Heart right ventricle (tissue), 16 donors: ENCODE measurements at places on chromosomes 12 and 14. TPM values are rescaled to one million over a fixed set of nuclear protein-coding genes. Genes with fewer than 3 reads are reported as not detected.

DNA sequence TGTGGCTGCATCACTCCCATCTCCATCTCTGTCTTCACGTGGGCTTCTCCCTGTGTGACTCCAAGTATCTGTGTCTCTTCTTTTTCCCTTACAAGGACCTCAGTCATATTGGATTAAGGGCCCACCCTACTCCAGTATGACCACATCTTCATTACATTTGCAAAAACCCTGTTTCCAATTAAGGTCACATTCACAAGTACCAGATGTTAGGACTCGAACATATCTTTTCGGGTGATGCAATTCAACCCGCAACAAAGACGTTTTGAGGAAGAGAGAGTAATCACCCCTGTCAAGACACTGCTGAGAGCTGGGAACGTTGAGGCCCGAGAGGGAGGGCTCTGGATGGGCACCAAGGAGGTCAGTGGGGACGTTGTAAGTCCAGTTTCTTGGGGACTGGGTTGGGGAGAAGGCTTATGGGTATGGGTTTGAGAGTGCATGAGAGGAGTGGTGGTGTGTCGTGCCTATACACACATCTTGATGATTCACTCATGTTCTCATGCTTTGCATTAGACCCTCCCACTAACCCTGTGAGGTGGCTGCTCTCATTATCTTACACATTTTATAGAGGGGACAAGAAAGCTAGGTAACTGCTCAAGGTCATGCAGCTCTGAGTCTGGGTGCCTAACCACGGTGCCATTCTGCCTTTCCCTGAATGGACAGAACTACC is 12.1 kb upstream of the IFI27 start:
- no peaks in the 10 kb centered on the region for H3K27me3 ChIP-seq
- H3K27ac ChIP-seq = no peak overlapping the region
- no peaks in the 10 kb centered on the region for H3K36me3 ChIP-seq

- H3K4me3 ChIP-seq = peak overlapping the region; percentile 23
- H3K36me3 ChIP-seq = peaks cover 73% of the 10 kb centered on the region
- H3K27me3 ChIP-seq = no peaks in the 10 kb centered on the region
- H3K4me1 ChIP-seq = peaks cover 83% of the 10 kb centered on the region
Measured at GRCh38 chr12:108803428-108804105, 53.8 kb downstream of the SSH1 start.

DNA sequence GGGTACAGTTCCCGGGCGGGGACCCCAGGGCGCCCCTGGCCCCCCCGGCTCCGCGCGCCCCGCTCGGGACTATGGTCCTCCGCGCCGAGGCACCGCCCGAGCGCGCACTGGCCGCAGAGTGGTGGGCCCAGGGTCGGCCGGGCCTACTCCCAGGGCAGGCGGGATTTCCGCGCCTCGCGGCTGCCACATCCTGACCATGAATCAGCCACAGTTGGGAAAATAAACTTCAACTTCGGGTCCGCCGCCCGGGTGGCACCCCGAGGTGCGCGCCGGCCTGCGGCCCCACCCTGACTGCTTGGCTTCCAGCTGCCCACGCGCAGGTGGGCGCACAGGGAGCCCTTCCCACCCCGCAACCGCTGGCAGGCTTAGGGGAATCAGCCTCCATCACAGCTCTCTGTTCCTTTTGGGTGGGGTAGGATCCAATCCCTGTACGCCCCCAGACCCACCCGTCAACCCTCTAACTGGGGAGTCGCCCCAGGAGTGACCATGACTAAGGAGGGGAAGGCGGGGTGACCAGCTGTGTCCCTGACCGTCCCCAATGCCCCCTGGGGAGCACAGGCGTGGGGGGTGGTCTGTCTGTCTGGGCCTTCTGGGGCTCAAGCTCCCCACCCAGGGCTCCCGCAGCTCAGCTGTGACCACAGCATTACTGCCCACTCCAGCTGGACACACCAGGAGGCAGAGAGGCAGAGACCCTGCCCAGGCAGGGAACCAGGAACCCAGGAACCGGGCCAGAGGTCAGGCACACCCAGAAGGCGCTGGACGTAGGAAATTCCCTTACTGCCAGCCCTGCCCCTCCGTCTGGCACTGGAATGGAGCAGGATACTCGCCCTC is 678 bp downstream of the INF2 start:
- no peaks in the 10 kb centered on the region for H3K36me3 ChIP-seq
- peaks cover 79% of the 10 kb centered on the region for H3K4me1 ChIP-seq
- H3K4me3 ChIP-seq = peak overlapping the region; percentile 91

DNA sequence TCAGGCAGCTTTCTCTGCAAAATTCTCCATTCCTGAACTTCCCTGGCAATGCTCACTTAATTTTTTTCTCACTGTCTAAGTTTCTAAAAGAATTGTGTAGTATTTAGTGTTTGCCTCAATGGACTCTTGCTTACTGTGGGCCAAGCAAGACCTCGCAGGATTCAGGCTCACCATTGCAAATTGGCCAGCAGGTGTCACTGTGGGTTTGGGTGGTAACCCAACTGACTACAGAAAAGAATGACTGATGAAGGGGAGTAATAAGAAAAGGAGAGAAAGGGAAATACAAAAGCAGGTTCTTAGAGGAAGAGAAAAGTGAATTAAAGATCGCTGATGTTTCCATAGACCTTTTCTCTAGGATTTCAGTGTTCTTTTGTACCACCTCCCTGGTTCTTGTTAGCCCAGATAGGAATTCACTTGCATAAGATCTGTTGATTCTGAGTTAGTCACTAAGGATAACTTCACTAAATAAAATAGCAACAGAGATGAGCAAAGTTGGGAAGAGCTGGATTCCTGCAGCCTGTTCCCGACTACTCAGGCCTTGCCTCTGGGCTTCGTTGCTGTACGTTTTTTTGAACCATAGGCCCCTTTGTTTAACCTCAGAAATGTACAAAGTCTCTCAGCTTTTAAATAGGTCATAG is 386.5 kb upstream of the DDHD1 start:
- no peaks in the 10 kb centered on the region for H3K36me3 ChIP-seq
- no peaks in the 10 kb centered on the region for H3K27me3 ChIP-seq
- DNase-seq = peak; percentile 80
- no peak overlapping the region for H3K27ac ChIP-seq

DNA sequence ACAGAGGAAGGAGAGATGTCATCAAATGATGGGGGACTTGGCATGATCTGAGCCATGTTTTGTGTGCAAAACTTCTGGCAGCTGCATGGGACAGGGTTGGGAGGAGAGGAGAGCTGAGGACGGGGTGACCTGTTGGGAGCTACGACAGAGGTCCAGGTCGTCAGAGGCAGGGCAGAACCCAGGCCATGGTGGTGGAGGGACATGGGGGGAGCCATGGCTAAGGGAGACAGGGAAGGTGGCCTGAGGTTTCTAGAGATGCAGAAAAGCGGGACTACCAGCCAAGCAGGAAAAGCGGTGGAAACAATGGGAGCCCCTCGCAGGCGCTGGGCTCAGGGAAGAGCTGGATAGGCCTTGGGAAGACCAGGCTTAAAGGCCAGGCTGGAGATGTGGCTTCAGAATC is 88.3 kb downstream of the DICER1 start:
- no peak for DNase-seq
- no peak overlapping the region for H3K27ac ChIP-seq
- no peak overlapping the region for H3K4me3 ChIP-seq
- no peaks in the 10 kb centered on the region for H3K4me1 ChIP-seq

GRCh38 chr14:59570122-59570521 is 6.5 kb downstream of the CCDC175 start:
- no peak for DNase-seq
- no peak overlapping the region for H3K27ac ChIP-seq
- peaks cover 1% of the 10 kb centered on the region for H3K27me3 ChIP-seq
- no peaks in the 10 kb centered on the region for H3K4me1 ChIP-seq
- no peak overlapping the region for H3K4me3 ChIP-seq
- no peaks in the 10 kb centered on the region for H3K36me3 ChIP-seq

DNA sequence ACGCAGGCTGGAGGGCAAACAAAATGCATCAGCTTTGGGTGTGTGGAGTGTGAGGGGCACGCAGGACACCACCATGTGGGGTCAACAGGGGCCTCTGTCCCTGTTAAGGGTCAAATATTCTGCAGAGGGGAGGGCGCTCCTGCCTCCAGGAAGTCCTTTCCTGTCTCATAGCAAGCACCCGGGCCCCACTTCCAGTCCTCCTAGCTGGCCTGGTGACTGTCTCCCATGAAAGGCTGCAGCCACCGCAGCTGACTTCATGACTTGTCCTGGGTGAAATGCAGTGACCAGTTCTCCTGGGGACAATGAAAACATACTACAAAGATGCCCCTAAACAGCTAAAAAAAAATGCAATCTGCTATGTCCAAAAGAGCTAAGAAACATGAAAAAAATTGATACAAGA is 53.6 kb downstream of the LGMN start:
- no peak overlapping the region for H3K4me3 ChIP-seq
- H3K36me3 ChIP-seq = no peaks in the 10 kb centered on the region
- no peak overlapping the region for H3K27ac ChIP-seq
- DNase-seq = no peak

DNA sequence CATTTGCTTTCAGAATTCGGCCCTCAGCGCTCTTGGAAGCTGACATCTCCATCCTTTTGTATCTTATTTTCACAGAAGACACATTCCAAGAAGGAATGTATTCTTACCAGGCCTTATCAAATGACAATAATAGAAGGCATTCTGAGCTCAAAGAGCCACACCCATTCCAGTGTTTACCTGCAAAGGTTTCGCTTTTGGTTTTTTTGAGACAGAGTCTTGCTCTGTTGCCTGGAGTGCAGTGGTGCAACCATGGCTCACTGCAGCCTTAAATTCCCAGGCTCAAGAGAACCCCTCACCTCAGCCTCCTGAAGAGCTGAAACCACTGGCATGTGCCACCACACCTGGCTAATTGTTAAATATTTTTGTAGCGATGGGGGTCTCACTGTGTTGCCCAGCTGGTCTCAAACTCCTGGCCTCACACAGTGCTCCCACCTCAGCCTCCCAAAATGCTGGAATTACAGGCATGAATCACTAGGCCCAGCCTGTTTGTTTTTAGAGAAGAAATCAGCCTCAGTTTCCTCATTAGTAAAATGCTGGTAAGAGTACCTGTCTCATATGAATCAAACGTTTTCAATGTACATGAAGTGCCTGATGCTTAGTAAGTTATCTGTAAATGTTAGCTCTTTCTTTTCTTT is 69.2 kb downstream of the SLC6A12 start:
- H3K4me3 ChIP-seq = no peak overlapping the region
- no peaks in the 10 kb centered on the region for H3K36me3 ChIP-seq
- no peaks in the 10 kb centered on the region for H3K27me3 ChIP-seq
- no peak for DNase-seq

The CLEC1A gene
- 2.6 TPM for total RNA-seq

DNA sequence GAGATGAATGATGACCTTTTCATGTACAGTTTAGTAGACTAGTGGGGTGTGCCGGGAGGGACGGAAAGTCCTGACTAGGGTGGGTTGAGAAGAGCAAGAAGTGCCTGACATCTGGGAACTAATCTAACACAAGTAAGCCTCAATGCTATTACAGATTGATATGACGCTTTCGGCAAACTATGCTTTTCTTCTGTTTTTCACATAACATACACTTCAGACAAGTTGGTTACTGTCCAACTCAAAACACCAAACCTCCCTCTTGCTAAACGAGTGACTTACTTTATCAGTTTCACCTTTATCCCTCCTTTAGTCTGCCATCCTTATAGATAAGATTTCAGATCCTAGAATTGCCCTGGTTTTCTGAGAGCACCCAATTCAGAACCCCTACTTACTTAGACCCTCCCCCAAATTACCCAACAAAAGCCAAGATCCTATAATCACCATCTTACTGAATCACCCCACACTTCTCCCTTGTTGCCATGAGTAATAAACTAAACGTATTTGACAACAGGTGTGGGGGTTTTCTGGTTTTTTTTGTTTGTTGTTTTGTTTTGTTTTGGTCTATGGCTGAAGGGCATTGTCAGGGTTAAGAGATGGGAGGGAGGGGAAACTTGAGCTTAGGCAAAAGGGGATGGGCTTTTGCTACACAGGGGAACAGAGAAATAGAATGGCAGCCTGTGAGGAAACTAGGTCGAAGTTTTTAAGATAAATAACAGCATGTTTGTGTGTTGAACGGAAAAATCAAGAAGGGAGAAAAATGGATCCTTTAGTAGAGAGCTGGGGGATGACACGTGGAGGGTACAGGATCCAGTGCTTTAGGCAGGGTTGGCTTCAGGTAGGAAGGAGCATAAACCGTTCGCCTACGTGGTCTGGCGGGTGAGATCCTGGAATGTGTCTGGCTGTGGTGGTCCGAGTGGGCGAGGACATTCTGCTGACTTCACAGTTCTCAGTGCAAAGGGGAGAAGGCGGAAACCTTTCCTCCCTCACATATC is 6.1 kb upstream of the PSMA3 start:
- peak overlapping the region; percentile 62 for H3K4me3 ChIP-seq
- peak overlapping the region; percentile 69 for H3K27ac ChIP-seq
- no peaks in the 10 kb centered on the region for H3K27me3 ChIP-seq
- no peaks in the 10 kb centered on the region for H3K4me1 ChIP-seq
- H3K36me3 ChIP-seq = peaks cover 24% of the 10 kb centered on the region

The ENTPD5 gene
- total RNA-seq = 8.5 TPM

The CD163 gene
- total RNA-seq = 83.7 TPM

The ABCC9 gene
- total RNA-seq = 110 TPM

GRCh38 chr12:56725723-56726102 is 614 bp upstream of the NACA start:
- no peak for DNase-seq
- H3K4me3 ChIP-seq = peak overlapping the region; percentile 75
- peaks cover 41% of the 10 kb centered on the region for H3K4me1 ChIP-seq
- peak overlapping the region; percentile 89 for H3K27ac ChIP-seq

- no peak overlapping the region for H3K4me3 ChIP-seq
- peaks cover 26% of the 10 kb centered on the region for H3K4me1 ChIP-seq
- H3K36me3 ChIP-seq = no peaks in the 10 kb centered on the region
- DNase-seq = no peak
- no peaks in the 10 kb centered on the region for H3K27me3 ChIP-seq
Measured at GRCh38 chr12:5628501-5628900, 196.6 kb downstream of the NTF3 start.

DNA sequence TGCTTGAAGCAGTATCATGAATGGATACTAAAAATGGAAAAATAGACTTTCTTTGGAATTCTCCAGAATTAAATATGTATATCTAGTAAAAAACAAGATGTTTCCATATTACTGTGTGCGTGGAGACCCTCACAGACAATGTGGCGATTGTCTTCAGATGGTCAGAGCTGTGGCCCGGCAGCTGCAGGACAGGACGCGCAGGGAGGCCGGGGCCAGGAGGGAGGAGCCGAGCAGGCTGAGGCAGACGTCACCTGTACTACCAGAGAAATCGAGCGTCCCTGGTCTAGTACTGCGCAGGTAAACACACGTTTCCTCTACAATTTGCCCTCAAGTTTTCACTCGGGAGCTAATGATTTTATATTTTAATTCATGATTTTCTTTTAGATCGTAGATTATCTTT is 22.8 kb downstream of the DDX51 start:
- no peak overlapping the region for H3K27ac ChIP-seq
- no peak for DNase-seq
- no peak overlapping the region for H3K4me3 ChIP-seq
- H3K4me1 ChIP-seq = no peaks in the 10 kb centered on the region
- H3K36me3 ChIP-seq = peaks cover 6% of the 10 kb centered on the region

The KLRK1 gene
- 5.2 TPM for total RNA-seq

The SMAGP gene
- 2.5 TPM for total RNA-seq
